NCI-H1105 (cell line): ENCODE measurements at places on chromosomes 6 and 20.

GRCh38 chr6:39128106-39128505, 13.1 kb upstream of the SAYSD1 start:
- no peak for DNase-seq

DNA sequence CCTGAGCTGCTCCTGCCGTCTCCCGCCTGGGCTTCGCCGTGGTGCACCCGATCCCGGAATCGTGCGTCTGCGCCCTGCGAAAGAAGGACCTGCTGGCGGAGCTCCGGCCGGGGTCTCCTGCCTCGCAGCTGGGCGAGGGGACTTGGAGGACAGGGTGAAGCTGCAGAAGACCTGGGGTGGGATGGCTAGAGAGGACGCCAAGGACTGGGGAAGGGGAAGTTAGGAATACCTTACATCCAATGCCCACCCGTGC, 150.2 kb downstream of the PRL start:
- no peak for DNase-seq

DNA sequence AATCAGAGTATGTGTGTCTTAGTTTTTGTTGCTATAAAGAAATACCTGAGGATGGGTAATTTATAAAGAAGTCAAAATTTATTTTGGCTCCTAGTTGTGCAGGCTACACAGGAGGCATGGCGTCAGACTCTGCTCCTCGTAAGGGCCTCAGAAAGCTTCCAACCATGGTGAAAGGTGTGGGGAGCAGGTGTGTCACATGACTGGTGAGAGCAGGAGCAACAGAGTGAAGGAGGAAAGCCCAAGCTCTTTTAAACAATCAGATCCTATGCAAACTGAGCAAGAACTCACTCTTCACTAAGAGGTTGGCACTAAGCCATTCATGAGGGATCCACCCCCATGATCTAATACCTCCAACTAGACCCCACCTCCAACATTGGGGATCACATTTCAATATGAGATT, 1524.3 kb downstream of the HACE1 start:
- DNase-seq = no peak

GRCh38 chr20:37382482-37383120, 36.7 kb downstream of the SRC start:
- DNase-seq = no peak

DNA sequence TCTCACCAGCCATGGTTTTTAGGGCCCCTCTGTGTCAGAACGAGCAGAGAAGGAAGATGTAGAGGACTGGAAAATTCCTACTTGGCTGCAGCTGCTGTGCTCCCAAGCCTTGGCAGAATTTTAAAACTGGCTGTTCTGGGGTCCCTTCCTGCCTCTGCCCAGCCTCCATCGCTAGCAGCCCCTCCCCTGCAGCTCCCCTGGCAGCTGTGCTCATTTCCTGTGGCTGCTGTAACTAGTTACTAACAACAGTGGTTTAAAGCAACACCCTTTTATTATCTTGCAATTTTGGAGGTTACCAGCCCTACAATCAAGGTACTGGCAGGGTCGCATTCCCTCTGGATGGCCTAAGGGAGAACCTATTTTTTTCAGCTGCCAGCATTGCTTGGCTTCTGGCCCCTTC, 3.7 kb upstream of the CST11 start:
- no peak for DNase-seq
